ENCODE measurements at places on chromosomes 1 and 21. TPM values are rescaled to one million over a fixed set of nuclear protein-coding genes. Genes with fewer than 3 reads are reported as not detected.

The GBP2 gene
- 155 TPM for total RNA-seq

The FMN2 gene
- total RNA-seq = not detected

The PAPPA2 gene
- 0.29 TPM for total RNA-seq

The CDC20 gene
- total RNA-seq = 129 TPM

The TACSTD2 gene
- total RNA-seq = not detected

The SERINC2 gene
- 0.31 TPM for total RNA-seq

The CD2 gene
- total RNA-seq = 353 TPM

The NHLH1 gene
- 0.48 TPM for total RNA-seq

The COL11A1 gene
- not detected for total RNA-seq

The FAM167B gene
- total RNA-seq = 0.63 TPM

The ENAH gene
- 0.53 TPM for total RNA-seq

The KANK4 gene
- not detected for total RNA-seq

The PRAMEF1 gene
- total RNA-seq = not detected

The B3GALT5 gene
- not detected for total RNA-seq

The MIXL1 gene
- not detected for total RNA-seq

The ACTL8 gene
- total RNA-seq = not detected

The ACOT11 gene
- 0.37 TPM for total RNA-seq

The IL10 gene
- total RNA-seq = 7.6 TPM

The HOOK1 gene
- 5.1 TPM for total RNA-seq

The CFAP126 gene
- not detected for total RNA-seq

The TNFAIP8L2 gene
- 24.6 TPM for total RNA-seq

The HEYL gene
- total RNA-seq = 0.09 TPM

The TNFRSF4 gene
- total RNA-seq = 180 TPM

The NIPAL3 gene
- total RNA-seq = 33.2 TPM

The MAP3K21 gene
- total RNA-seq = 2.8 TPM

The KCNK2 gene
- not detected for total RNA-seq

The PSEN2 gene
- 10.5 TPM for total RNA-seq

The UMODL1 gene
- total RNA-seq = 0.07 TPM

The AMPD1 gene
- not detected for total RNA-seq

The VSIG8 gene
- not detected for total RNA-seq

The EFNA4 gene
- 3.4 TPM for total RNA-seq

The GPR3 gene
- total RNA-seq = 3.9 TPM

Measured in CD8-positive, alpha-beta memory T cell (primary cell).